ENCODE measurements at places on chromosomes 4 and X. TPM values are rescaled to one million over a fixed set of nuclear protein-coding genes. Genes with fewer than 3 reads are reported as not detected.

- DNase-seq: no peak
- H3K4me1 ChIP-seq: no peaks in the 10 kb centered on the region
- H3K36me3 ChIP-seq: no peaks in the 10 kb centered on the region
- H3K27ac ChIP-seq: no peak overlapping the region
- no peak overlapping the region for H3K4me3 ChIP-seq
- H3K27me3 ChIP-seq: no peaks in the 10 kb centered on the region
Measured at GRCh38 chr4:72352711-72353110, 216.3 kb downstream of the ADAMTS3 start.

Gene FAAH2
- total RNA-seq: 3.3 TPM

DNA sequence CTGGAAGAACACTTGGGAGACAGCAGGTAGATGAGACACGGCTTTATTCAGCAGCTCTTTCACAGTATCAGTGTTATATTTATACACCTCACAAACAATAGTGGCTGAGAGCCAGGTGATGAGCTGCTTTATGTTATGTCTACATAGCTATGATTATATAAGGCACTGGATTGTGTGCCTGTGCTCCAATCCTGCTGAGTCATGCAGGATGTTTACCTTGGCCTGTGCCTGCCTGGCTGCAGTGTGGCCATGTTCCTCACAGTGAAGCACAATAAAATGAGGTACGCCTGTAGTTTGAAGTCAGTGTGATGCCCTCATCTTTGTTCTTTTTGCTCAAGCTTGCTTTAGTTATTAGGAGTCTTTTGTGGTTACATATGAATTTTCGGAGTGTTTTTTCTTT, 31.3 kb downstream of the CXCL13 start:
- H3K4me3 ChIP-seq: no peak overlapping the region
- peaks cover 35% of the 10 kb centered on the region for H3K4me1 ChIP-seq
- no peak overlapping the region for H3K27ac ChIP-seq
- peak; percentile 83 for DNase-seq
- H3K36me3 ChIP-seq: no peaks in the 10 kb centered on the region

Gene WAS
- total RNA-seq: not detected

Measured in HepG2 (cell line).